ENCODE measurements at places on chromosomes 4 and X. TPM values are rescaled to one million over a fixed set of nuclear protein-coding genes. Genes with fewer than 3 reads are reported as not detected.

PPA2 gene
- 87.3 TPM for total RNA-seq

YIPF6 gene
- 16.2 TPM for total RNA-seq

- no peak for DNase-seq
- H3K27me3 ChIP-seq: no peaks in the 10 kb centered on the region
- H3K4me3 ChIP-seq: peak overlapping the region; percentile 56
- H3K36me3 ChIP-seq: no peaks in the 10 kb centered on the region
- H3K4me1 ChIP-seq: no peaks in the 10 kb centered on the region
Observed at GRCh38 chr4:185143601-185143969, 519 bp downstream of the SLC25A4 start.

CC2D2A gene
- 7.9 TPM for total RNA-seq

- no peak overlapping the region for H3K4me3 ChIP-seq
- no peaks in the 10 kb centered on the region for H3K36me3 ChIP-seq
- no peak overlapping the region for H3K27ac ChIP-seq
- no peak for DNase-seq
Observed at GRCh38 chr4:25842229-25842845, 20.5 kb downstream of the SEL1L3 start.

- H3K27me3 ChIP-seq: no peaks in the 10 kb centered on the region
- H3K4me3 ChIP-seq: no peak overlapping the region
- H3K36me3 ChIP-seq: no peaks in the 10 kb centered on the region
- peaks cover 16% of the 10 kb centered on the region for H3K4me1 ChIP-seq
- no peak for DNase-seq
- no peak overlapping the region for H3K27ac ChIP-seq
Observed at GRCh38 chr4:128711361-128711760, 98.1 kb upstream of the JADE1 start.

- H3K27ac ChIP-seq: no peak overlapping the region
- no peak overlapping the region for H3K4me3 ChIP-seq
- no peaks in the 10 kb centered on the region for H3K4me1 ChIP-seq
- no peaks in the 10 kb centered on the region for H3K27me3 ChIP-seq
- no peak for DNase-seq
- no peaks in the 10 kb centered on the region for H3K36me3 ChIP-seq
Observed at GRCh38 chrX:136619899-136620505, 28.0 kb upstream of the CD40LG start.

DNA sequence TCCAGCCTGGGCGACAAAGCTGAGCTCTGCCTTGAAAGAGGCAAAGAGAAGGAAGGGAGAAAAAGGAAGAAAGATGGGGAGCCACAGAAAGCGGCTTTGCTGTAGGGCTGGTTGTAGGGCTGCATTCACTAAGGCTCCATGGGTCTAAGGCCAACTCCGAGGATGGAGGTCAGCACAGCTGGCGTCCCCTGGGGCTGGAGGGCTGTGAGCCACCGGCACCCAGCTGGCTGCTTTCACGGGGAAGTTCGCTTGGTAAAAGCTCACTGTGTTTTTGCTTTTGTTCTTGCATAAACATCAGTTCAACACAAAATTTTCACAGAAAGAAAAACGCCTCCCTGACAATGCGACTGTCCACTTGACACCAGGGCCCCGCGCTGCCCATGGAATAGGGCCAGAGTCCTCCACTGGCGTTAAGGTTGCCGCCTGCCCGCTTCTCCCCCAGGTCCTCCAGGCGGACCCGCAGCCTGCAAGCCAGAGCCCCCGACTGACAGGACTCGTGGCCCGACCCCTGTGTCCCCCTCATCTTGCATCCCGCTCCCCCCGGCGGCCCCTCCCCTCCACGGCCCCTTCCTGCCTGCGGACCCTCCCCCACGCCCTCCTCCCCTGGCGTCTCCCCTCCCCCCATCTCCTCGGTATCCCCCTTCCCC lies 1.1 kb downstream of the RNF212 start:
- H3K4me1 ChIP-seq: no peaks in the 10 kb centered on the region
- H3K27ac ChIP-seq: no peak overlapping the region
- no peak overlapping the region for H3K4me3 ChIP-seq
- H3K36me3 ChIP-seq: no peaks in the 10 kb centered on the region

DNA sequence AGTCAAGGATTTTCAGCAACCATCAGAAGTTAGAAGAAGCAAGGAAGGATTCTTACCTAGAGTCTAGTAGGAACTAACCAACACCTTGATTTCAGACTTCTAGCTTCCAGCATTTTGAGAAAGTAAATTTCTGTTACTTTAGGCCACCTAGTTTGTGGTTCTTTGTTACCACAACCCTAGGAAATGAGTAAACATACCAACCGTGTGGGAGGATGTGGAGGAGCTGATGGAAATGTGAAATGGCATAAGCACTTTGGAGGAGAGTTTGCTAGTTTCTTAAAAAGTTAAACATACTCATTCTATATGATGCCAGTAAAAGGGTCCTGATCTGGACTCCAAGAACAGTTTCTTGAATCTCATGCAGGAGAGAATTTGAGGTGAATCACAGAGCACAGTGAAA lies 679.4 kb downstream of the PDHA2 start:
- no peak for DNase-seq
- H3K4me3 ChIP-seq: no peak overlapping the region
- H3K36me3 ChIP-seq: no peaks in the 10 kb centered on the region
- no peaks in the 10 kb centered on the region for H3K4me1 ChIP-seq

DBET gene
- total RNA-seq: not detected

DNA sequence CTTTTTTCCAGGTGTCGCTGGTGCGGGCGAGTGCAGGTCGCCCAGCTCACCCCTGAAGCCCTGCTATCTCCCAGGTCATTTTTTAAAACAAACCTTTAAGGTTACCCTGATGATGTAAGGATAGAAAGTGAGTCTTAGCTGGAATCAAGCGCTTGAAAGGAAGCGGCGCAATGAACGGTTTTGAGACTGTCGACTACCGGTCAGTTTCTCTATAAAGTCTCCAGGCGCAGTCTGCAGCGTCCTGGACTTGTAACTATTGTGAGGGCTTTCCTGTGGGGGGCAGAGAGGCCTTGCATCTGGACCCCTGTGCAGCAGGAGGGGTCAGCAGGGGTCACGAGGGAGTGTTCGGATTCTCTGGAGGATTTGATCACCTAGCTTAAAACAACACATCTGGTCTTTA lies 1.6 kb downstream of the KIT start:
- DNase-seq: no peak
- H3K36me3 ChIP-seq: no peaks in the 10 kb centered on the region
- no peak overlapping the region for H3K27ac ChIP-seq
- H3K27me3 ChIP-seq: peaks cover 10% of the 10 kb centered on the region

GRCh38 chrX:43699475-43699874 lies 43.4 kb downstream of the MAOA start:
- H3K4me3 ChIP-seq: no peak overlapping the region
- H3K4me1 ChIP-seq: peaks cover 44% of the 10 kb centered on the region
- H3K36me3 ChIP-seq: peaks cover 11% of the 10 kb centered on the region
- no peak overlapping the region for H3K27ac ChIP-seq

MAGEA6 gene
- not detected for total RNA-seq

SORBS2 gene
- 33.4 TPM for total RNA-seq

SETD7 gene
- total RNA-seq: 50.7 TPM

WWC2 gene
- 7.4 TPM for total RNA-seq

DNA sequence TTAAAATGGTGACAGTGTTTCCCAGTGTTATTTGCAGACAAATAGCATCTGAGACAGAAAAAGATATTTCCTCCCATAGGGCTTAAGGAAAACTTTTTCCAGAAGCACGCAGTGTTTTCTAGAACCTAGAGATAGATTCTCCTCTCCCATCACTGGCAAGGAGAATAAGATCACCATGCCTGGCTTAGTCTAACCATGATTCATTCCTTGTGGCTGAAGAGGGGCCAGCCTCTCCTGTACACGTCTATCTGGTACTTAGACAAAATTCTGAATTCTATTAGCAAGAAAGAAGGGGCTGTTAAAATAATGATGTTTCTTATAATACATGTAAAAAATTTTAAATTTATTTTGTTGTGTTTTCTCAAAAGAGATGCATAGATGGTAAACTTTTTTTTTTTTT lies 296.1 kb upstream of the LDB2 start:
- H3K36me3 ChIP-seq: no peaks in the 10 kb centered on the region
- no peaks in the 10 kb centered on the region for H3K4me1 ChIP-seq
- H3K4me3 ChIP-seq: no peak overlapping the region
- no peak for DNase-seq

- no peaks in the 10 kb centered on the region for H3K36me3 ChIP-seq
- DNase-seq: no peak
- H3K4me1 ChIP-seq: no peaks in the 10 kb centered on the region
- no peaks in the 10 kb centered on the region for H3K27me3 ChIP-seq
Observed at GRCh38 chr4:72084587-72085011, 52.8 kb downstream of the NPFFR2 start.

GRCh38 chr4:55931043-55931442 lies 17.7 kb upstream of the CEP135 start:
- no peak for DNase-seq
- H3K4me3 ChIP-seq: no peak overlapping the region
- H3K4me1 ChIP-seq: peaks cover 4% of the 10 kb centered on the region
- H3K36me3 ChIP-seq: no peaks in the 10 kb centered on the region
- H3K27ac ChIP-seq: no peak overlapping the region

CXCL8 gene
- not detected for total RNA-seq

DNA sequence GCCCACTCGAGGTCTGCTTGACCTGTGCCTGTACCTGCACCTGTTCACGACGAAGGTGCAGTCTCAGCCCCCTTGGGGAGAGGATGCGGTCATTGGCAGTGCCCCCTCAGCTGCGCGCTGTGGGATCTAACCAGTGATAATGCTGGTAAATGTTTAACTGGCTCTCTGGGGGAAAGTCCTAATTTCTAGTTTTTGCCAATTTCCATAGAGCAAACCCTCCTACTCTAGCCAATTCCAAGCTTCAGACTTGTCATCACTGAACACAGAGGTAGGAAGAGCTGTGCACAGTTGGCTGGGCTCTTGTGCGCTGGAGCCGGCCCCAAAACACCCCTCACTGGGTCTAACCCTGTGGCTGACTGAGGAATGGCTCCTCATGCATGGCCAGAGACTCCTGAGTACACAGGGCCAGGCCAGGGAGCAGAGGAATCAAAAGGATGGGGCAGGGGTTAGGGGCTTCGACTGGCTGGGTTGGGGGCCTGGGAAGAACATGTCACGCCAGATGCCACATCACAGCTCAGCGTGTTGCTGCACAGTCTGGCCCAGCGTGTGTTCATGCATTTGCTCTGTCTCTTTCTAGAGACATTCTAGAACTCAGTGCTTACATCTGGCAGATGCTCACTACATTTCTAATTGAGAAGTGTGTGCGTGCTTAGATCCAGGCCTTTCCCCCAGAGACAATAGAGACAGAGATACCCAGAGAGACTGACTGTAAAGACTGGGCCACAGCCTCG lies 270.8 kb downstream of the BCOR start:
- DNase-seq: no peak
- no peaks in the 10 kb centered on the region for H3K27me3 ChIP-seq
- no peak overlapping the region for H3K4me3 ChIP-seq

DNAAF6 gene
- not detected for total RNA-seq

DNA sequence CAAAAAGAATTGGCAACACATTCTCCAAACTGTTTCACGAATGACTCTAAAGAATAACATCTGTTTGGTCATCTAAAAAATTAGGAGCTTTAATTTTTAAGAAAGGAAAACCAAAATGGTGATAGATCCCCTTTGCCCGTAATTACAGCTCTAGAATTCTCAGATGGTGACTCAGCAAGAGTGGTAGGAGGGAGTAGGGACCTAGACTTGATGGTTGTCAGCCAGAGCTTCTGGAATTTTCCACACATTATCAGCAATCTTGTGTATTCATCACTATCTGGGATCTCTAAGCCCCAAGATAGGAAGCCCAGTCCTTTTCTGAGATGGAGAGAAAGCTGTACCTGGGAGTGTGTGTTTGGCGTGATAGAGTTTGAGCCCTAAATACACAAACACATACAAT lies 103.9 kb upstream of the RAB40AL start:
- H3K4me3 ChIP-seq: no peak overlapping the region
- DNase-seq: no peak
- no peak overlapping the region for H3K27ac ChIP-seq
- no peaks in the 10 kb centered on the region for H3K4me1 ChIP-seq

CRMP1 gene
- not detected for total RNA-seq

DNA sequence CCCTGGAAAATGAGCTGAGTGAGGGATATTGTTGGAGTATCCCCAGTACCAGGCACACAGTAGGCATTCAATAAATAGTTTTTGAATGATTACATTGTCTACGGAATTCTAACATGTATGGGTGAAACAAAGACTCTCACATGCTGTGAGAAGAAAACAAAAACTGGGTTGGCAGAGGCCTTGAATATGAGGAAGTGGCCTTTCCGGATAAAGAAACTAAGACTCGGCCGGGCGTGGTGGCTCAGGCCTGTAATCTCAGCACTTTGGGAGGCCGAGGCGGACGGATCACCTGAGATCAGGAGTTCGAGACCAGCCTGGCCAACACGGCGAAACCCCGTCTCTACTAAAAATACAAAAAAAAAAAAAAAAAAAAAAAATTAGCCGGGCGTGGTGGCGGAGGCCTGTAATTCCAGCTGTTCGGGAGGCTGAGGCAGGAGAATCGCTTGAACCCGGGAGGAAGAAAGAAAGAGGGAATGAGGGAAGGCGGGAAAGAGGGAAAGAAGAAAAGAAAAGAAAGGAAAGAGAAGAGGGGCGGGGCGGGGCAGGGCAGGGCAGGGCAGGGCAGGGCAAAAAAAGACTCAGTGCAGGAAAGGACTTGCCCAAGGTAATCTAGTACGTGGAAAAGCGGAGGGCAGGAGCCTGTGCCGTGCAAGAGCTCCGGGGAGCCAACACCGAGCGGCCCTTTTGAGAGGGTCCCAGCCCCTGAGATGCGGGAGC lies 689 bp upstream of the TMA16 start:
- H3K4me3 ChIP-seq: peak overlapping the region; percentile 93
- no peaks in the 10 kb centered on the region for H3K27me3 ChIP-seq
- no peak for DNase-seq
- no peaks in the 10 kb centered on the region for H3K4me1 ChIP-seq
- no peaks in the 10 kb centered on the region for H3K36me3 ChIP-seq

- H3K4me1 ChIP-seq: peaks cover 64% of the 10 kb centered on the region
- no peaks in the 10 kb centered on the region for H3K27me3 ChIP-seq
- peak; percentile 86 for DNase-seq
- H3K36me3 ChIP-seq: no peaks in the 10 kb centered on the region
- peak overlapping the region; percentile 91 for H3K27ac ChIP-seq
Observed at GRCh38 chrX:107673933-107674479, 45.7 kb downstream of the PRPS1 start.

Measured in esophagus squamous epithelium (tissue), 5 donors.